ENCODE measurements at places on chromosomes 5 and 9.

DNA sequence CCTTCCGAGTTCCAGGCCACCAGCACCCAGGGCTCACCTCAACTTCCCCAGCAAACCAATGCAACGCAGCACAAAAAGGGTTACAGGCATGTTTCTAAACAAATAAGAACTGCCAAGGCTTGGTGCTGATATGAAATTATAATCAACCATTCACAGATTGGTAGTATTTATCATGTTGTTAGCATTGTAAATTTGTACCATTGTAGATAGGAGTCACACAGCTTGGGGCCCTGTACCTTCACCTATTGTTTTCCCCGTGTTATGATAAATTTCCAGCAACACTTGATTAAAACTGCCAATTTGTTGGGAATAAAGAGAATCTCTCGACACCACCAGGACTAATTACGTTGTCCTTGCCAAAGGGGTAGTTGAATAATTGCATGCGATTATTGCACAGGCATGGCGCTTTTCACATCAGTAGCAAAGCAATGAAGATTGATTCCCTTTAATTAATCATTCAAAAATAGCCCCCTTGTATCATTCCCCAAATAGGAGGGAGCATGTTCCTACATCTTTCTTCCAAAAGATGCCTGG is 454.1 kb downstream of the ZNF608 start:
- no peak for DNase-seq

DNA sequence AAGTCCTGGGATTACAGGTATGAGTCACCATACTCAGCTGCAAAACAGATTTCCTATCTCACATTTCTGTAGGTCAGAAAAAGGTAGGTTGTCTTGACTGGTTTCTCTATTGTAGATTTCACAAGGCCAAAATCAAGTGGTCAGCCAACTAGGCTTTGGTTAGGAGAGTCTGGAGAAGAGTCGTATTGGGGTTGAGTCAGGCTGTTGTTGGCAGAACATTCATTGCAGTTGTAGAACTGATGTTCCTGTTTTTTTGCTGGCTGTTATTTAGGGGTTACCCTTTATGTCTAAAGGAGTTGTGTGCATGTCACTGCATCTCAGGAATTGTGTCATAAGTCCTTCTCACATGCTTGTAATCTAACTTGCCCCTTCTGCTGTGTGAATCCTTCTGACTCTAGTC is 814.2 kb upstream of the GRAMD2B start:
- no peak for DNase-seq

GRCh38 chr5:164204338-164204946 is 699.0 kb downstream of the MAT2B start:
- no peak for DNase-seq

DNA sequence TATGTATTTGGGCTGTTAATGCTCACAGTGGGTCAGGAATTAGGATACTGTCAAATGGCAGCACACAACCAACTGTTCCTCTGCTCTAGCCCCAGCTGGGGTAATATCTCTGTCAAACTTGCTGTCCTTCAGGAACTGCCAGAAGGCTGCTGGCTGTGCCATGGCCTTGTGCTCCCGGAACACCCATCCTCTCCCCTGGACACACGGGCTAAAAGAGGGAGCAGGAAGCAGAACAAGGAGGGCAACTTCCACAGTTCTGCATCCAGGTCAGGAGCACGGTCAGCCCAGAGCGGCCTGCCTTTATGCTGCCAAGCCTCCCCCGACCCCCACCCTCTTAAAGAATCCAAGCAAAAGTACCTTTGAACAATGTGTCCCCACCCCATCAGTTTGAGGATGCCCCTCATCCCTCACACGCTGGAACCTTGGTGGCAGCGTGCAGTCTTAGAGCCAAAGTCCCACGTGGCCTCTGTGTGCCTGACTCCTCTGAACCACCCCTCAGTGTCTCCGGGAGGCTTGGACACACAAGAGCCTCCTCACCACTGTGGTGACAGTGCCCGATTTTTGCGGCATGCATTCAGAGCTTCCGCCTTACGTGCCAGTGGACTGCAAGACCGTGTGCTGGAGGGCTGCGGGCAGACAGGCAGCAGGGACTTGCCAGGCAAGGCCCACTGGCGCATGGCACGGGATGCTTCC is 60.8 kb downstream of the PSMB7 start:
- no peak for DNase-seq

GRCh38 chr5:94463739-94464138 is 154.7 kb downstream of the KIAA0825 start:
- no peak for DNase-seq

GRCh38 chr5:91794856-91795548 is 411.9 kb upstream of the ARRDC3 start:
- DNase-seq, result no peak

DNA sequence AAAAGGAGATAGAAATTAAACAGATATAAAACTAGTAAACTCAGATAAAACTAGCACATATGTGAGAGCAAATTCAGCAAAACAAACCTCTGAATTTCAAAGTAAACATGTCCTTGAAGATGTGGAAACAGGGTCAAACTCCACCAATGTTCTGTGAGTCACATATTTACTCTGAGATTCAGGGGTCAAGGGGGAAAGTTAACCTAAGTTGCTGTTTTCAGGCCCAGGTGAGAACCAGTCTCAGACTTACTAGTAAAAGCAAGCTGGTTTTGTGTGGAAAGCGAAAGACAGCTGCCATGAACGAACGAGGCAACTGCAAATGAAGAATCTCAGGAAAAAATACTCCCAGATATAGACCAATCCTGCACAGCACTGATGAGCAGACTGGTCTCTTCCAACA is 29.0 kb downstream of the PSMB7 start:
- no peak for DNase-seq

DNA sequence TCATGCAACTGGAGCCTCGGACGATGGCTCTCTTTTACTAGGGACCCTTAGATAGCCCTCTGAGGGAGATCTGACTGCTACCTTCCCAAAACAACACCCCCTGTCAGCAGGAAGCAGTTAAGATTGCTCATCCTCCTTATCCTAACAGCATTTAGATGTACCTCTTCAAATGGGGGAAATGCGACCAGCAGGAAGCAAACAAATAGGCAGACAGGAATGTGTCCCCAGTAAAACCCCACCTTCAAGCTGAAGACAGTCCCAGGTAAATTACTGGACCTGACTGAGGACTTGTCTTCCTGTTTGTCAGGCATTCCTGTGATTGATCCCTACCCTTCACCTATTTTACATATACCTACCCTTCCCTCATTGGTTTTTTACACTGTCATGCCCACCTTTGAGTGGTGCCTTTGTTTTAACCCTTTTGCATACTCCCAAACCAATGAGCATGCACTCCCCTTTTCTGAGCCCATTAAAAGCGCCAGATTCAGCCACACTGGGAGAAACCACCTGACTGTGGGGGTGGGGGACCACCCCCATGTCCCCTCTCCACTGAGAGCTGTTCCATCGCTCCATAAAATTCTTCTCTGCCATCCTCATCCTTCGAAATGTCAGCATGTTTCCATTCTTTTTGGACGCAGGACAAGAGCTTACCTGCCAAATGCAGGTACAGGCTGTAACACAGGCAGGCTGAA is 954.0 kb upstream of the CDH6 start:
- no peak for DNase-seq

DNA sequence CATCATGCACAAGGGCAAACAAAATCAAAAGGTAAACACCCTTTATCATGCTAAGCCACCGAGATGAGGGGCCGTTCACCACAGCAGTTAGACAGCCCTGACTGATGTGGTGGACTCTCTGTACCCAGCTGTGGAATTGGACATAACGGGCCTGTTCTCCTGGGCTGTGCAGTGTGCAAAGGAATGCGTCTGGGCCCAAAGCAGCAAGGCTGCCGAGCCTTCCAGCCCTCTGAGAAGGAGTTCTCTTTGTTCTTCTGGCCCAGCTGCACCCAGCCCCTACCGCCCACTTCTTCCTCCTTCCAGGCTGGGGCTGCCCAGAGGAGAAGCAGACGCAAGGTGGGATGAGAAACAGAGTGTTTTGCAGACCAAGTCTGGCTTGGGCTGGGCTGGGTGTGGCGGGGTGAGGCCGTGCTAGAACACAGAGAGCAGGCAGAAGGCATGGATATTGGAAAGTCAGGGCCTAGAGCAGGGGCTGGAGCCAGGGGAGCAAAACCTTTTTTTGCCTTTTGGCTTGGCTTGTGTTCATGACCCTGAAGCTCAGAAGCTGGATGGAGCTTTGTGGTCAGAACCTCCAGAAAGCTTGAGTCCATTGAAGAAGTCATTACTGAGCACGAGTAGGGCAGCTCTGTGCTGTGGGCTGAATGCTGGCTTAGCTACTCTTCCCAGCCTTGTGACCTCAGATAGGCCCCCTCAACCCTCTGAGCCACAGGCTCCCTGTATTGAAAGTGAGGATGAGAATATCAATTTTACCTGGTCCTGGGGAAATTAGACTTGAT is 49.8 kb upstream of the SH3PXD2B start:
- DNase-seq, result no peak

GRCh38 chr5:107436201-107436600 is 234.5 kb downstream of the EFNA5 start:
- DNase-seq, result no peak

DNA sequence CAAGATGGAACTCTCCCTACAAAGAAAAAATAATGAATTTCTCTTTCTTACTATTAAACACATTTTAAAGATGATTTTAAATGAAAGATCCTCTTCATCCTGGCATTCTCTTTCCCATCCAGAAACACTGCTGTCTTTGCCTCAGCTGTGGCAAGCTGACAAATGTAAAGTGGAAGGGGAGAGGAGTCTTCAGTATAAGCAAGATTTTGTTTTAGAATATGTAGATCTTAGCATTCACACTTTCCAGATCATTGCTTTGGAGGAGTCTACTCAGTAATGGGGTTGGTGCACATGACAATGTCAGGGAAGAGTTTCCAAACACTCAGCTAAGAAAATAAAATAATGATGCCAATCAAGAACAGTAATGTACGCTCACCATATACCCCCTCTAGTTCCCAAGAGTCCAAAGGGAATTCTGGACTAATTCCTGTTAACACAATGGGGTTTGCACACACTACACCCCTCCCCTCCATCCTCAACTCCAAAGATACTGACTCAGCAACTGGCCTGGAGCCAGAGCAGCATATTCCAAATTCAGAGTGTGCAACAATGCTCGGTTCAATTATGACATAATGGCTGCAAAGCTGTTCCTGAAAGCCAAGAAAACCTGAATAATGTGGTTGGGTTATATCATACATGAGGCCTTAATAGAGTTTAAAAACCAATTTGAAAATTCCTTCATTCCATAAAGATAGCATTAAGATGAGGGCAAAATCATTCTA is 4.6 kb downstream of the C5orf63 start:
- DNase-seq, result no peak

GRCh38 chr9:129889122-129889940 is 54.1 kb downstream of the USP20 start:
- DNase-seq, result no peak

GRCh38 chr9:16545639-16546038 is 324.8 kb downstream of the BNC2 start:
- no peak for DNase-seq

GRCh38 chr9:19619221-19619620 is 169.6 kb downstream of the SLC24A2 start:
- DNase-seq, result no peak

DNA sequence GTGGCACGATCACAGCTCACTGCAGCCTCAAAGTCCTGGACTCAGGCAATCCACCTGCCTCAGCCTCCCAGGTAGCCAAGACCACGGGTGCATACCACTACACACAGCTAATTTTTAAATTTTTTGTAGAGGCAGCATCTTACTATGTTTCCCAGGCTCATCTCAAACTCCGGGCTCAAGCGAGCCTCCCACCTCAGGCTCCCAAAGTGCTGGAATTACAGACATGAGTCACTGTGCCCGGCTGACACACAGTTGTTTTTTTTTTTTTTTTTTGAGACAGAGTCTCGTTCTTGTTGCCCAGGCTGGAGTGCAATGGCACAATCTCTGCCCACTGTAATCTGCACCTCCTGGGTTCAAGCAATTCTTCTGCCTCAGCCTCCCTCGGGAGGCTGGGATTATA is 70.1 kb upstream of the CNOT6 start:
- no peak for DNase-seq

DNA sequence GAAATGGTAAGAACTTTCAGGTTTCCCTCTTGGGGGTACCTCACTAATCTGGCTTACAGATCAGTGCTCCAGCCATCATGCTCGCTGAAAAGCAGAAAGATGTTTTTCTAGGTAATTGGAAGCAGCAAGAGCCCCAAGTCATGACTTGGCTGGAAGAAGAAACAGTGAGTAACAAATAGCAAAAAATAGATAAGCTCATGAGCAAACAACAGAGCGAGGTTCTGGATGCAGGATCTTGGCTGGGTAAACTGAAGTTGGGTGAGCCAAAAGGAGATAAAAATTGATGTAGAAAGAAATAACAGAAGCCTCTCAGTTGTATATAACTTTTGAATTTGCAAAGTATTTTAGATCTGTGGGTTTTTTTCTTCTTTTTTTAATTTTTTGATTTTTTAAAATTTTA is 110.1 kb downstream of the INSYN2B start:
- DNase-seq, result no peak

- DNase-seq, result no peak
Observed at GRCh38 chr9:116181853-116182610, 28.4 kb downstream of the PAPPA start.

GRCh38 chr5:111337688-111338087 is 113.5 kb downstream of the CAMK4 start:
- no peak for DNase-seq

GRCh38 chr5:133274597-133274935 is 222.8 kb downstream of the HSPA4 start:
- no peak for DNase-seq

DNA sequence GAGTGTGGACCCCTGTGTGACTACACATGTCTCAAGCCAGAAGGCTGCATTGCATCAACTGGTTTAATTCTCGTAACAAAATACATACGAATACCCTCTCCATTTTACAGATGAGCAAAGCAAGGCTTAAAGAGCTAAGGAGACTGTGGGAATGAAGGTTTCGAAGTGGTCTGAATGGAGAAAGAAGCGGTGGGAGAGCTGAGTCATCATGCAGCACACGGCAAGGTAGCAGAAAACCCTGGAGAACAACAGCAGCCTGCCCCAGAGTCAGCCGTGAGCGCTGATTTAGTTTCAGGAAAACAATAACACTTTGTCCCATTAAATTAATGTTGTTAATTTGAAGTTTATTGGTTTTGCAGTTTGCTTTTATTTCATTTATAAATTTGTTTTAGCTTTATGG is 223.8 kb downstream of the HSPA4 start:
- no peak for DNase-seq

DNA sequence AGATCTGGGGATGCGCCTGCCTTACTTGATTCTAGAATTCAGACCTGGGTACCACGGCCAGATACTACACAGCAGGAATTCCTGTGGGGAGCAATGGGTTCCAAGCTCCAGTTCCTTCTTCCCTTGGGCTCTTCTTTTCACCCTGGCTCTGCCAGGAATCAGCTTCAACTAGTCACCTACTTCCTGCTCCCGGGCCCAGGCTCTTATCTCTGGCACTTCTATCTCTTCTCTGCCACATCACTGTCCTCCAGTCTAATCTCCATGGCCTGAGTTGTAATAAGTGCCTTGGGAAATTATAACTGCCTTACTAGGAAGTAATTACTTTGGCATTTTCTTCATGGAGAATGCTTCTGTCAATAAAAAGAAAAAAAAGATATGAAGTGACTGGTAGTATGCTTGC is 26.2 kb upstream of the SERINC5 start:
- no peak for DNase-seq

Measured in activated T-helper 1 cell treated with Interleukin-2 at 50 U/mL for 16 hours (primary cell).